SIG-M5 (cell line): ENCODE measurements at places on chromosomes 11 and 22.

- no peak for DNase-seq
These were observed 202.0 kb upstream of the SNX19 start for GRCh38 chr11:131118247-131118646.

GRCh38 chr22:50143096-50143495 is 27.4 kb upstream of the PANX2 start:
- no peak for DNase-seq

GRCh38 chr11:99349151-99349673 is 328.5 kb downstream of the CNTN5 start:
- DNase-seq = no peak

GRCh38 chr22:43114958-43115357 is 4.4 kb downstream of the BIK start:
- DNase-seq = no peak

DNA sequence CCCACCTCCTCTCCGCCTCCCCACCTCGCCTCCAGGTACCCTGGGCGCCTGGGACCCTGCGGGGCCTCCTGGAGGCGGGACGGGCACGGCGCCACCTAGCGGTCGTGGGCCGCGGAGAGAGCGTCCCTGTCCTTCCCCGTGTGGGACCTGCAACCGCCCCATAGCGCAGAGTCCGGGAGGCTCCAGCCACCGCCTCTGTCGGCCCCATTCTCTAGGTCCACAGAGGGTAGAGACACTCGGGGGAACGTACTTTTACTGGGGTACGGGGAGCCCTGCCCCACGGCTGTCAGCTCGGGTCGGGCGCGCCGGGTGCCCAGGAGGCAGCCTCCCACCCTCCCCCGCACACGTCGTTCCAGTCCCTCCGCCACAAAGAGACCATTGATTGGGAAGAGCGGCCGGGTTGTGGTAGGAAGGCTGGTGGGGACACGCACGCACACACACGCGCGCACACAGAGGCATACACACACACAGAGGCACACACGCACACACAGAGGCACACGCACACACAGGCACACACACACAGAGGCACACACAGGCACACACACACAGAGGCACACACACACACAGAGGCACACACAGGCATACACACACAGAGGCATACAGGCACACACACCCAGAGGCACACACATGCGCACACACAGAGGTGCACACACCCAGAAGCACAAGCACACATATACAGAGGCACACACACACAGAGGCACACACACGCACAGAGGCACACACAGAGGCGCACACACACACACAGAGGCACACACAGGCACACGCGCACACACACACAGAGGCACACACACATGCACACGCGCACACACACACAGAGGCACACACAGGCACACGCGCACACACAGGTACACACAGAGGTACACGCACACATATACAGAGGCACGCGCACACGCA is 12.6 kb upstream of the NECTIN1 start:
- DNase-seq = no peak

- DNase-seq = no peak
These were observed 90.3 kb upstream of the PITPNB start for GRCh38 chr22:28009272-28009827.
